Amniotic stem cell (primary cell): ENCODE measurements at places on chromosomes 16 and 17.

GRCh38 chr17:57604771-57605674, 140.1 kb downstream of the CCDC182 start:
- DNase-seq, result no peak

DNA sequence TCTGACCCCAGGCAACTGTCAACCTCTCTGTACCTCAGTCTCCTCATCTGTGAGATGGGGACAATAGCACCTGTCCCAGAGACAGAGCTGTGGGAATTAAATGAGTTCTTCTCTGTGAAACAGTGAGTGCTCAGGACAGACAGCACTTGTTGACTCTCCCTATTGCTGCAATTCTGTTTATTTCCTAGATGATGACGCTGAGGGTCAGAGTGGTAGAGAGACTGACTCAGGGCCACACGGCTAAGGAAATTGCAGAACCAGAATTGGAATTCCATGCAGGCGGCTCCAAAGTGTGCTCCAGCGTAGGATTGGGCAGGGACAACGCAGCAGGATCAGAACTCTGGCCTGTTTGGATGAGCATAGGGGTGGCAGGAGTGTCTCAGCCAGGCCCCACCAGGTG, 302.2 kb downstream of the C16orf95 start:
- no peak for DNase-seq

DNA sequence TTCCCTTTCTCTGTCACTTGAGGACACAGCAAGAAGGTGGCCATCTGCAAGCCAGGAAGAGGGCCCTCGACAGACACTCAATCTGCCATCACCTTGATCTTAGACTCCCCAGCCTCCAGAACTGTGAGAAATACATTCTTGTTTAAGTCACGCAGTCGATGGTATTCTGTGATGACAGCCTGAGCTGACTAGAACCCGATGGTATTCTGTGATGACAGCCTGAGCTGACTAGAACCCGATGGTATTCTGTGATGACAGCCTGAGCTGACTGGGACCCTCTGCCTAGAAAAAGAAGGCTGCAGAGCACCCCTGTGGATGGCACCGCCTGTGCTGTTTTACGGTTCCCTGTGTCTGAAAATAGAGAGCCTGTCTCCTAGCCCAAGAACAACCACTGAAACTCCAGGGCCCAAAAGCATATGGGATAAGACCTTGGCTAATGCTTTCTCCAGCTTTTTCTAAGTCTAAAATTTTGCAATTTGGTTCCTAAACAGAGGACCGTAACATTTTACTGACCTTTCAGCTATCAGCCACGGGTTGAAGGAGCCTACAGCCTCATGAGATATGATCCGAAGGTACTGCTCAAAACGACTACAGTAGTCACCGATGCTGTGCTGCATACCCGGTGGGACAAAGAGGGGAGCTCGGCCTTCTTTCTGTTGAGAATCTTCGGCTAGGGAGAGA, 33.1 kb upstream of the PITPNM3 start:
- no peak for DNase-seq

DNA sequence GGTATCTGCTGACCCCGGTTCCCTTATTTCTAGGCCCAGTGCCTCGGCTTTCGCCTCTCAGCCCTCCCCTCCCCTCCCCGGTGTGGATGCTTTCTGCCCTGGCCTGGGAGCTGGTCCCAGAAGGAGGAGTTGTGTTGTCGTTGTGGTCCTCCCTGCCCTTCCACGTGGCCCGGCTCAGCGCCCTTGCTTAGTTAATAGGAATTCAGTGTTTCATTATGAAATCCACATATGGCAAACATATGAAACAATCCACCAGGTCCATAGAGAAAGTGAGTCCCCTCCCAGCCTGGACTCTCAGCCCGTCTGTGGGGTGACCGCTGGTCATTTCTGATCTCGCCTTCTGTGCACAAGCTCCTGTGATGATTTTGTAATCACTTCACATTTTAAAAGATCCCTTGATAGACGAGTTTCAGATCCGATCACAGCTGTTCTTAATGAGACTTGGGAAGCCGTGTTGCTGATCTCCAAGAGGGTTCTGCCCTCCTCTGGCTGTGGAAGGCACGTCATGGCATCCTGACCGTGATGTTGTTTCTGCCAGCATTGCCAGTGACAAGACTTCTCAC, 112.1 kb downstream of the BANP start:
- DNase-seq, result peak; percentile 72

GRCh38 chr16:49503256-49504022, 129.8 kb downstream of the C16orf78 start:
- no peak for DNase-seq

- DNase-seq, result no peak
These were observed at the start of gene SHISA9 for GRCh38 chr16:12901597-12902461. Gene SHISA9 (plus strand): TSS chr16:12901598.

DNA sequence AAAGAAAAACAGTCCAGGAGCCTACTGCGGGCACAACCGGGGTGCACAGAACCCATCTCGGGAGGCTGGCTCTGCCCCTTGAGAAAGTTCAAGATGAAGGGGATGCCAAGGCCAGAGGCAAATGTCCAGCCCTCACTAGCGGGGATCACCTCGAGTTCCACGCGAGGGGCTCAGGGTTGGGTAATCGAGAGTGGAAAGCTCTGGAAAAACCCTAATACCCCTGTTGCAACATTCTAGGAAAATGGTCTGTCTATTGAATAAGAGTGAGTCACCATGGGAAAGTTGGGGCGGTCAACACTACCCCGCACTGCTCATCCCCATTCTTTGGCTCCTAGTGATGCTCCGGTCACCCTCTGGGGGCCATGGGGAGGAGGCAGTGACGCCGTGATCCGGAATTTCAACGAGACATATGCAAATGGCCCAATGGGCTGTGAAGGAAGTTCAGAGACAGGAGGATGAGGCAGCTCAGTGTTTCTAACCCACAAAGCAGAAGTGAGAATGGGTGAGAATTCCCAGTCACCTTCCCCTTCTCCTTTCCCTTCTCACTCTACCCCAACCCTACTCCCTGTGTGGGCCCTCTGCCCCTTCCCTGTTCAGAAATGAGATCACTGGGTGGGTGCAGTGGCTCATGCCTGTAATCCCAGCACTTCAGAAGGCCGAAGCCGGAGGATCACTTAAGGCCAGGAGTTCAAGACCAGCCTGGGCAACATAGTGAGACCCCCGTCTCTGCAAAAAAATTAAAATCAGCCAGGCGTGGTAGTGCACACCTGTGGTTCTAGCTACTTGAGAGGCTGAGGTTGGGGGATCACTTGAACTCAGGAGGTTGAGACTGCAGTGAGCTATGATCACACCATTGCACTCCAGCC, 22.4 kb downstream of the SOCS3 start:
- no peak for DNase-seq

- DNase-seq, result no peak
These were observed 72.0 kb downstream of the MSI2 start for GRCh38 chr17:57328109-57328882.

- DNase-seq, result no peak
These were observed at the start of gene ASGR2 for GRCh38 chr17:7114241-7114874. Gene ASGR2 (minus strand): TSS chr17:7114822. CDS start chr17:7114240, 582 bp downstream.

- DNase-seq, result no peak
These were observed 44.7 kb downstream of the IL21R start for GRCh38 chr16:27446721-27447120.

- DNase-seq, result no peak
These were observed 2.5 kb downstream of the GRIN2C start for GRCh38 chr17:74857191-74857590.

DNA sequence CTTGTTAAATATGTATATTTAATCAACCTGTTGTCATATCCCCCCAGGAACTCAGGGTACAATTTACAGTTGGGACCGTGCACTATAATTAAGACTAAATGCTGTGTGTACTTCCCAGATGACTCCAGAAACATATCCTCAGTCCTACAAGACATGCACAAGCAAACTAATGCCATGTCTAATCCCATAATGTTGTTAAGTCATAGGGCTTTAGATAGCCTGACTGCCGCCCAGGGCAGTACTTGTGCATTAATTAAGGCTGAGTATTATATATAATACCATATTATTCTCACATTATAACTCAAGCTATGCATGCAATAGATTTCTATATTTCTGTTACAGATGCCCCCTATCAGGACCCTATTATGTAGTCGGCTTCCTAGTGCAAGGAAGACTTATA, 20.1 kb upstream of the CPHXL start:
- no peak for DNase-seq

DNA sequence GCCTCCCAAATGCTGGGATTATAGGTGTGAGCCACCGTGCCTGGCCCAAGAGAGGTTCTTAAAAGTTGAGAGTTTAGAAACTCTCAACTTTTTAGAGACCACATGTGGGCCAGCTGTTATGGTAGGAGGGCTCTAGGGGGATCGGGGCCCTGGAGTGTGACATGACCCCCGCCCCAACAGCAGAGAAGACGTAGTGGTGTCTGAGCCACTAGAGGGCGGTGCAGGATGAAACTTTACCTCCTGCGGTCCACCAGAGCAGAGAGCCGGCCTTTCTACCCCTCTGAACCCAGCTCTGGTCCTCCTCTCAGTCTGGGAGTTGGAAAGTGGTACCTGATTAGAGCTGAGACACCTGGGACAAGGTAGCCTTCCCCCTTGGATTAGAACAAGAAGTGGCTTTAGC, 7.4 kb downstream of the CDK5RAP3 start:
- DNase-seq, result peak; percentile 54

- DNase-seq, result no peak
These were observed 5.7 kb upstream of the SPNS2 start for GRCh38 chr17:4492721-4493561.

DNA sequence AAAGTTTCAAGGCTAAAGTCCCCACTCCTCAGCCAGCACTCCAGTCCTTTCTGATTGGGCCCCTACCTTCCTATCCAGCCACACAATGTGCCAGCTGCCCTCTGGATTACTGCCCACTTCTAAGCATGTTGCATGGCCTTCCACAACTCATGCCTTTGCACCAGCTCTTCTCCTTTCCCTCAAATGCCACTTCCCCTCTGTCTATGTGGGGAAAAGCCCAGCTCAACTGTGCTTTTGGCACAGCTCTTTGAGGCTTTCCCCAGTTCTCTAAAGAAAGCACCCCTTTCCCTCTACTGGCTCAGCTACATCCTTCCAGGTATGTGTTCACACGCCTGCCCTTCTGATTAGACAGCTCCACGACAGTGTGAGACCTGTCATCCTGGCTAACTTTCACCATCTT, 18.5 kb downstream of the GTF3C1 start:
- DNase-seq, result no peak

DNA sequence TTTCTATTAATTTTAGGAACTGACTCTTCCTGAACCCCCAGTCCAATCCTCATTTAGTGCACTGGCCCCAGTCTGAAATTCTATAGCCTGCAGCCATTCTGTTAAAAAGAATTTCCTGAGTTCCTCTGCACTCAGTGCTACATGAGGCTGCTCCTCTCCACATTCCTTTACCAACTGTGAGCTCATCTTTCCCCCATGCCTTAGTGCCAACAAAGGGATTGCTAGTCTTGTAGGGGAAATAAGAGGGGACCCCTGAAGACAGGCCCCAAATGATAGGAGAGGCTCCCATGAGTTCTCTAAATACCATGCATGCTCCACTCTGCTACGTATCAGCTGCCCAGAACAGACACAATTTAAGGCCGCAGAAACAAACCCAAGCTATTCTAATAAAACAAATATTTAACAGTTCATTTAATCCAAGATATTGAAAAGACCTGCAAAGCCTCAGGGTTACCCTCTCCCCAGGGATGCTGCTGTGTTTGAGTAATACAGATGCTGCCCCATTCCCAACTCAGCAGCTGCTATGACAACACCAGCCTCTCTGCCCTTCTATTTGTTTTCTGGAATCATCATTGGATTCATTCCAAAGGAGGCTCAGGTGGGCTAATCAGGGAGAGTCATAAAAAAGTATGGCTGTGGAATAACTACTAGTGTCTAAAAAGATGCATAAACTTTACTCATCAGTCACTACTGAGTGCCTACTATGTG, 228.5 kb downstream of the TOX3 start:
- no peak for DNase-seq

DNA sequence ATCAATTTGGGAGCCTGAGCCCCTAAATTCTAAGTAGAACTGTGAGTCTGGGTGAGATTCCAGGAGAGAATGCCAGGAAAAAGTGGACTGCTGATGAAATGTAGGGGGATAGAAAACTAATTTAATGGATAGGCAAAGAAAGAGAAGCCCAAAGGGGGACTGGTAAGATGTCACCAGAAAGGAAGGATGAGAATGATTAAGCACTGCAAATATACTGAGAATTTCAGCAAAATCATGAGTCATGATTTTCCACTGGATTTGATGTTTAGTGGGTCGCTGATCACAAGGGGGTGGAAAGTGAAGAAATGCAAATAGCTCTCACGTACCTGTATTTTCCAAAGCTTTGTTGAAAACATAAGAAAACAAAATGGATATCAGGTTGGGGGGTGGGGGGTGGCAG, 201.8 kb downstream of the SLC39A11 start:
- no peak for DNase-seq

DNA sequence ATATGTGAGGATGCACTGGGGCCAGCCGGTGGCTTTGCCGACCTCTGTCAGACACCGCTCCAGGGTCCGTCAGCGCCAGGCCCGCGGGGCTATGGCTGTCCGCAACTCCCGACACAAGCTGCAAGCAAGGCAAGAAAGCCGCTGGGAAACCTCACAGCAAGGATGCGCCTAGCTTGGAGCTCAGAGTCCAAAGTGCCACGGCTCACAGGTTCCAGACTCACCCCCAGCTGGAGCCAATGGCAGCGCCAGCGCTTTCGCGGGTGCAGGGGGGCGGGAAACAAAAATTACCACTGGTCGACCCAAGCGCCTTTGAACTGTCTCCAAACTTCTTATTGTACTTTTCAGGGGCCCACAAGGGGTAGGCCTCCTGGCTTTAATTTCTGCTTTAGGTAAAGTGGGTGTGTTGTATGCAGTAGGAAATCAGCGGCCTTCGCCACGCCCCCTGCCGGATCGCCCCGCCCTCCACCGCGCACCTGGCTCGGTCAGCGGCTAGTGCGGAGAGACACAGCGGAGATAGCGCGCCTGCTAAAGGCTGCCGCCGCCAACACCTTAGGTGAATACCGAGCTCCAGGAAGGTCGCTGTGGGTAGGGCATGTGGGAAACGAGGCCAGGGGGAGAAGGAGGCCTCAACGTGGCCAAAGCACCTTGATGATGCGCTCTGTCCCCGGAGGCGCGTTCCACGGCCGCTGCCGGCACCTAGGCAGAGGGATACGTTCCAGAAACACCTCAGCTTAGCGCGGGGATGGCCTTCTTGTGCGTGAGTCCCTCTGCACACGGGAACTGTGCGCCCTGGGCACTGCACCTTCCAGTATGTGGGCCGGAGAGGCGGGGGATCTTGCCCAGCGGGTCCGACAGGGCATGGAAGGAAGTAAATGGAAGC, 61.0 kb upstream of the RBL2 start:
- no peak for DNase-seq

GRCh38 chr16:49575346-49576172, 202.0 kb downstream of the C16orf78 start:
- no peak for DNase-seq

- no peak for DNase-seq
These were observed 166.4 kb downstream of the CCDC182 start for GRCh38 chr17:57578608-57579225.
